ENCODE measurements at places on chromosomes 4 and X. TPM values are rescaled to one million over a fixed set of nuclear protein-coding genes. Genes with fewer than 3 reads are reported as not detected.

Gene FGD1
- 3.0 TPM for total RNA-seq

Gene AKAP14
- not detected for total RNA-seq

Gene LPAR4
- total RNA-seq, result not detected

Gene NOX1
- total RNA-seq, result 0.14 TPM

Gene SUPT20HL2
- 0.14 TPM for total RNA-seq

Gene RNF212
- total RNA-seq, result 0.28 TPM

Data from smooth muscle cell of bladder (primary cell).